ENCODE measurements at places on chromosomes 3 and 15.
A peak's percentile ranks its signal among the peaks of the same experiment; 100 is the strongest.

GRCh38 chr3:123053107-123053506, 13.7 kb upstream of the PDIA5 start:
- DNase-seq: no peak

GRCh38 chr15:34347951-34348638, 5.0 kb downstream of the NUTM1 start:
- no peak for DNase-seq

GRCh38 chr3:148773805-148774204, 53.8 kb upstream of the CPB1 start:
- DNase-seq: no peak

DNA sequence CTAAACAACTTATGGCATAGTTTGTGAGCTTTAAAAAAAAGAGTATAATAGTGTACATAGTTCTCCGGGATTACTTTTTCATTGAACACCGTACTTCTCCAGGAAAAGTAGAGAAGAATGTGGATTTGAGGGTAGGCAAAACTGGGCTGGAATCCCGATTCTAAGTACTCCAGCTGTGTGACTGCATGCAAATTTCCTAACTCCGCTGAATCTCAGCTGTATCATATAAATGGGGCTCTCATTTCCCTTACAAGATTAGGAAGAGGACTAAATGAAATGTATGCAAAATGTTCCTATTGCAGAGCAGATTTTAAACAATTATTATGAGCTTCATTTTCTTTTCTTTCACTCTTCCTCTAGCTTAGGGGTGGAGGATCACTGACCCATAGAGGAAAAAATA, 70.3 kb upstream of the HERC1 start:
- DNase-seq: no peak

DNA sequence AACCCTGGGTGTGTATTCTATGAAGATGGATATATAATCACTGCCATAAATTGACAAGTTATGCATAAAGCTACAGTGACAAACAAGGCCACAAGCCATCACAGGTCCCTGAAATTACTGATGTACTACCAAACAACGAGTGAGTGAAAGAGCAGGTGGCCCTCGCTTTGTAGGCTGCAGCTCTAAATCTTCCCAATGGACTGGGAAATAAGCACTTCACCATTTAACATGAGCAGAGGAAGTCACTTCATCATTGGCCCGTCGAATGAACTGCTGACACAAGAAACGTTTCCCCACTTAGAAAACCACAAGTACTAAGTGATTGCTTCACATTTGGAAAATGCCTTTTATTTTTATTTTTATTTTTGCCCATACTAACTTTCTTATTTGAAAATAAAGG, 218.0 kb downstream of the ZNF385D start:
- DNase-seq: no peak

DNA sequence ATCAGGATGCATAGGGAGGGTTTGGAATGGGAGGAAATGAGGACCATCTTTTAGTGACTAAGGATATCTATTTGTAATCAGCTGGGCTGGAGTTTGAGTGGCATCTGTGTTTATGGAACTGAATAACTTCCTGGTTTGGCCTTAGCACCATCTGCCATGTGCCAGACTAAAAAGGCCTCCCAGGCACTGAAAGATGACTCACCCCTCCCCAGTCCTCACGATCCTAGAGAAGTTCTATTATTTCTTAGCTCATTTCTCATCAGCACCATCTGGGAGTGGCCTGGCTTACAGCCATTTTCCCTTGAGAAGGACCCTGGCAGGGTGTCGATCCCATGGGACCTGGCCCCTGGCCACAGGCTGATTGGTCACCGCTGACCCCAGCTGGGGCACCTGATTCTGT, 23.9 kb upstream of the CTXND1 start:
- DNase-seq: no peak

DNA sequence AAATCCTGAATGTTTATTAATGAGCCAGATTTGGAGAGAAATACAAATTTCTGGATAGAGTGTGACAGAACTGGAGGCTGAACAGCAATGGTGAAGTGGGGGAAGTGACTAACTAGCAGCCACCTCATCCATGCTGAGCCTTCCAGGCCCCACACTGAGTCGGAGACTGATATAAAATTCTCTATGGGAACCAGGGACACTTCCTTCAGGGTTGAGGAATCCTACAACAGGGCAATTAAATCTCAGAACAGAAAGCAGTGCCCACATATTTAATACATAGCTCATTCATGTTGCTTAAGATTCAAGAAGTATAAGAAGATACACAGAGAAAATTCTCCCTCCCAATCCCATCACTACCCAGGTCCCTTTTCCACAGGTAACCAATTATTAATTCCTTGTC, 49.3 kb downstream of the HACD2 start:
- DNase-seq: peak; percentile 17

- DNase-seq: no peak
Measured at GRCh38 chr3:150000641-150001040, 29.9 kb upstream of the PFN2 start.

GRCh38 chr15:37099319-37100108, 835 bp downstream of the MEIS2 start:
- DNase-seq: no peak

DNA sequence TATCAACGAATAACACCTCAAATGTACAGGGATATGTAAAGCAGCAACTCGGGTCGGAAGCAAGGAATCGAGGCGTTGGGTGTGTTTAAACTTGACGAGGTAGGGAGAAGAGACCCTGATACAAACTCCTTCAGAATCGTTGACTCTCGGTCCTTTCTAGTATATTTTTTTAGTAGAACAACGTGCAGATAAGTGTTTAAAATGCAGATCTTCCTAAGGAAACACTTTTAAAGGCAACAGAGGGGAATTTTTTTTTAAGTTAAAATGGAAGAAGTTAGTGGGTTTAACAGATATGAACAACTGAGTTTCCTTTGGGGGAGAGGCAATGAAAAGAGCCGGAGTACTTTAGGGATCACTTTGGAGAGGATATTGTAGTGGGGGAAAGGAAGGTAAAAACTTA, 1.1 kb upstream of the KPNA4 start:
- DNase-seq: no peak

GRCh38 chr3:134361162-134361835, 12.9 kb downstream of the AMOTL2 start:
- no peak for DNase-seq

GRCh38 chr3:52188556-52188955, 9.4 kb upstream of the ALAS1 start:
- DNase-seq: no peak

DNA sequence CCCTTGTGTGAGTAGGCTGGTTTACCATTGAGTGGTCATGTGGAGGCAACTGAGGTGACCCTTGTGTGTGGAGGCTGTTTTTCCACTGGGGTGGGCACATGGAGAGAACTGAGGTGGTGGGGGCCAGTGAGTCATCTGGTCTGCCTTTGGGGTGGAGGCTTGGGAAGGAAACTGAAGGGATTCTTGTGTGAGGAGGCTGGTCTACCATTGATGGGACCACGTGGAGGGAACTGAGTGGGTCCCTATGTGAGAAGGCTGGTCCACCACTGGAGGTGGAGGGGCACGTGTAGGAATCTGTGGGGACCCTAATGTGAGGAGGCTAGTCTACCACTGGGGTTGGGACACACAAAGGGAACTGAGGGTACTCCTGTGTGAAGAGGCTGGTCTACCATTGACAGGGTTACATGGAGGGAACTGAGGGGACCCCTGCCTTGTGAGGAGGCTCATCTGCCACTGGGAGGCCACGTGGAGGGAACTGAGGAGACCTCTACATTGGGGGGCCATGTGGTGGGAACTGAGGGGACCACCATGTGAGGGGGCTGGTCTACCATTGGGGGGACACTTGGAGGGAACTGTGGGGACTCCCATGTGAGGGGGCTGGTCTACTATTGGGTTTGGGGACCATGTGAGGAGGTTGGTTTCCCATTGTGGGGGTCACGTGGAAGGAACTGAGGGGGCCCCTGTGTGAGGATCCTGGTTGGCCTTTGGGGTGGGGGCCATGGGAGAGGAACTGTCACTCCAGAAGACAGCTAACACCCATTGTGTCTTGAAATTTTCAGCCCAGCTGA, 164.5 kb downstream of the WNT7A start:
- no peak for DNase-seq

GRCh38 chr15:42146551-42147430, 9.6 kb downstream of the PLA2G4F start:
- no peak for DNase-seq

GRCh38 chr3:46619845-46620778, 7.8 kb downstream of the FAM240A start:
- DNase-seq: no peak

DNA sequence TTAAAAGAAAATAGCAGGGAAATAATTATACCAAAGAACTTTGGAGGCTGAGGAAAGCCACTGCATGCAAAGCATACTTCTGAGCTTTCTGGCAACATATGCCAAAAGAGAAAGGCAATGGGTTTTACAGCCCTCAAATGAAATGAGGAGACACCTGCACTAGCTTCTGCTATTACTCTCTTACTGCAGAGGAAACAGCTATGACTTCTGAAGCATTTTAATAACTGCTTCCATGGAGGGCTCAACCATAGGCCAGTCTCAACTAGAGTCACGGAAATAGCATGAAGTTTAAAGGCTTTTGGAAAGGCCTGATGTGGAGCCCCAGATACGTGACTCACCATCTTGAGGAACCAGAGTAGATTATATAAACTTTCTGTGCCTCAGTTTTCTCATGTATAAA, 114.8 kb downstream of the OXNAD1 start:
- DNase-seq: no peak

- DNase-seq: no peak
Measured at GRCh38 chr15:79132770-79133169, 42.2 kb upstream of the RASGRF1 start.

DNA sequence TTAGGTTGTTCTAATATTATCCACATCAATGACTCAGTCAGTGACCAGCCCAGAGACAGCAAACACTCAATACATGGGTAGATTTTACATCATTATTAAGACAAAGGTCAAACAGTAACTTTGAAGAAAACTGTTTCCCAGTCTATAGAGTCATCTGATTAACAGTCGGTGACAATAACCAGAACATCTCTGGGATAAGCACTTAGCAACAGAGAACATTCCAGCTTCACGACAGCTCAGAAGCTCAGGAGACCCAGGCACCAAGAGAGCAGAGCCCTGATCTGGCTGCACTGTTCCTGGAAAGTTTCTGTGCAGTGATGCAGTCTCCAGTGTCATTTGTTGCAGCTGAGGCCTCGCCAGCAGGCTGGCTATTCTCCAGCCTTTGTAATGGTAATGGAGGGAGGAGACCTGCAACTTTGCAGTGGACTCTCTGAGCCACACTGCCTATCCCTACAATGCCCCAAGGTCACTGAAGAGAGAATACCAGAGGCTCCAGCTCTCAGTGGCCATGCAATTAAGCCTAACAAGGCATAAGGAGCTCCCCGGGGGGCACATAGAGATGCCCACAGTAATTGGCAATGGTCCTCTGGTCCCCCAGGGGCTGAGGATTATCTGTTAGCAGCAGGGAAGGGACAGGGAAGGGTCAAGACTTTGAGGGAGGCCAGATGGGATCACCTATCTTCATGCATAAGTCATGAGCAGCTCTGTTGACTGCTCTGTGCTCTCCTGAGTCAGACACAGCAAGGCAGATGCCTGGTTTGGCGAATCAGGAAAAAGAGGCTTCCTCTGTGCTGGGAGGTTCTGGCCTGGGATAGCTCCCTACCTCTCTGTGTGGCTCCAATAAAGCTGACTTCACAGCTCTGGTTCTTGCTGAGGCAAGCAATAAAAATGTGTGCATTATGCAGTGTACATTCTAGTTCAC, 163.6 kb downstream of the CTNNB1 start:
- no peak for DNase-seq

GRCh38 chr3:41502481-41502880, 303.2 kb downstream of the CTNNB1 start:
- no peak for DNase-seq

DNA sequence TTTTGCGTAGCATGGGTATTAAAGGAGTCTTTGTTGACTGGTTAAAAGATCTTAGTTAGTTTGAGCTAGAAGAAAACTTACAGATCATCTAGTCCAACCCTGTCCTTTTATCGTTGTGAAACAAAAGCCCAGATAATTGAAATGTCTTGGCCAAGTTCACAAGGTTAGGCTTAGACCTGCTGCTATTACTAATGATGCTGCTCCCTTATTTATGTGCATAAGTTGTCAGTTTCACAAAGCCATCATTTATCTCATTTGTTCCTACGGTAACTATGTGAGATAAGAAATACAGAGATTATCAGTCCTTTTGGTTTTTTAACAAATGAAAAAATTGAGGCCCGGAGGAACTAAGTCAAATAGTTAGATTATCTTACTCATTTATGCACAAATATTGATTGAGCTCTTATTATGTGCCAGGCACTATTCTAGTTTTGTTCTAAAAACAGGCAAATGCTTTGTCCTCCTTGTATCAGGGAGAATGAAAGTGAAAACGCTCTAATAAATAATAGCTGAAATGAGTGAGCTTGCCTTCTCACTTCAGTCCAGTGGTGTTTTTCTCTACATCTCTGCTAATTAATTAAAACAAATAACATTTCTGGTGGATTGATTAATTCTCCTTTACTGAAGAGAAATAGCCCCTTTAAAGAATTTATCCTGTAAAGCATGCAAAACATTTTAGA, 49.1 kb upstream of the TPRG1 start:
- DNase-seq: no peak

DNA sequence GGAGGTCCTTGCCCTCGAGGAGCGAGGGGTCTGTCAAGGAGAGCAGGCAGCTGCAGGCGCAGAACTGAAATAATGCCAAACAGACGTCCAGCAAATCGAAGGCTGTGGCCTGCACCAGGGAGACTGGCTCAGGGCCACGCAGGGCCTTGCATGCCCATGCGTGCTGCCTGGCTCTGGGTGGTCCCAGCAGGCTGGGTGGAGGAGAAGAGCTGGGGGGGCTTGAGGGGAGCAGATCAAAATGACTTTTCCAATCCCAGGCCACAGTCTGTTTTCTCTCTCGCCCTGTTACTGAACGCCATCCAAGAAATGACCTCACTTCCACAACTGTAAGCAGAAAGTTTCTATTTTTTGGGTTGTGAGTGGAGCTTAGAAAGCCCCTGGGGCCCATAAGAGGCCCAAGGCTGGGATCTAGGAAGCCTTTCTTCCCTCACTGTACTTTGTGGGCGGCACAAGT, 96.9 kb upstream of the RPL32 start:
- peak; percentile 22 for DNase-seq

DNA sequence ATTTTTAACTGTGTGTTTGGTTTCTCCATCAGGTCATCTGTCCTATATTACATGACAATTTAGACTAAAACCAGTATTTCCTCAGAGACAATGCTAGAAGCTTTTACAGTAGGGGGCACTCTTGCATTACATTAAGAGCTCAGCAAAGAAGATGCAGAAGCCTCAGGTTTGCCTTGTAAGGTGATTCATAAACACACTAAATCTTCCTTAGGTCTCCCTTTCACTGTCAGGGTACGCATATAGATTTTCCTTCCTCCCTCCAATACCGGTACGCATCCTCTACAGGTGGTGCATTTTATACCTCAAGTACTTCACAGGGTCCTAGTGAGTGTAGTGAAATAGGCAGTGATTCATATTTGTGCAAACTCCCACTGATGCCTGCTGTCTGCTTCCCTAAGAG, 46.5 kb downstream of the CD86 start:
- DNase-seq: peak; percentile 4
